Cerebellum (tissue), 4 donors: ENCODE measurements at places on chromosomes 3 and 15. TPM values are rescaled to one million over a fixed set of nuclear protein-coding genes. Genes with fewer than 3 reads are reported as not detected.

OTOL1 gene
- not detected for total RNA-seq

CMTM7 gene
- total RNA-seq: 7.9 TPM

GOLGA8K gene
- total RNA-seq: 0.64 TPM

NDUFB4 gene
- total RNA-seq: 40.5 TPM

CHRD gene
- 10.3 TPM for total RNA-seq

SNTN gene
- not detected for total RNA-seq

TRH gene
- 16.4 TPM for total RNA-seq

FAIM gene
- 14.2 TPM for total RNA-seq

CCDC39 gene
- 0.54 TPM for total RNA-seq

CELSR3 gene
- total RNA-seq: 37.4 TPM

CCK gene
- 2.4 TPM for total RNA-seq

SCN11A gene
- 0.64 TPM for total RNA-seq

TATDN2 gene
- total RNA-seq: 21.2 TPM

FGF12 gene
- total RNA-seq: 39.9 TPM

PLIN1 gene
- 0.45 TPM for total RNA-seq

CCDC54 gene
- 0.54 TPM for total RNA-seq

GRIP2 gene
- total RNA-seq: 4.2 TPM

MEGF11 gene
- total RNA-seq: 14.0 TPM

VGLL3 gene
- total RNA-seq: 2.5 TPM

GASK1A gene
- 11.4 TPM for total RNA-seq

TM4SF1 gene
- 22.4 TPM for total RNA-seq

TRIM42 gene
- not detected for total RNA-seq

C3orf85 gene
- total RNA-seq: not detected

GOLGA6D gene
- not detected for total RNA-seq

ANKUB1 gene
- total RNA-seq: 0.36 TPM

FILIP1L gene
- total RNA-seq: 5.3 TPM

CPB1 gene
- not detected for total RNA-seq

ADPRH gene
- total RNA-seq: 1.6 TPM

KNG1 gene
- total RNA-seq: not detected

UTS2B gene
- total RNA-seq: 0.64 TPM

ZNF860 gene
- total RNA-seq: 1.8 TPM

SLC9C1 gene
- total RNA-seq: 0.45 TPM

FEZF2 gene
- total RNA-seq: 0.09 TPM

LRRC2 gene
- 0.64 TPM for total RNA-seq

XCR1 gene
- not detected for total RNA-seq

ABTB1 gene
- total RNA-seq: 4.9 TPM

EEFSEC gene
- 5.8 TPM for total RNA-seq

THSD4 gene
- 4.6 TPM for total RNA-seq

ATP2B2 gene
- 72.1 TPM for total RNA-seq

HRH1 gene
- 5.8 TPM for total RNA-seq

FANCD2OS gene
- not detected for total RNA-seq

CGNL1 gene
- 4.9 TPM for total RNA-seq

EHHADH gene
- 1.5 TPM for total RNA-seq

ADGRG7 gene
- total RNA-seq: not detected

CIDEC gene
- total RNA-seq: not detected

FETUB gene
- not detected for total RNA-seq

CD96 gene
- total RNA-seq: 0.36 TPM
